Left lobe of liver (tissue), 2 donors: ENCODE measurements at places on chromosomes 6 and 20. TPM values are rescaled to one million over a fixed set of nuclear protein-coding genes. Genes with fewer than 3 reads are reported as not detected.

Gene NR2E1
- not detected for total RNA-seq

Gene SLC22A1
- total RNA-seq = 1,378 TPM

Gene RIN2
- 13.8 TPM for total RNA-seq

Gene HLA-DPA1
- total RNA-seq = 10.8 TPM

Gene PRPH2
- not detected for total RNA-seq

Gene GRM4
- total RNA-seq = not detected

Gene TCF21
- 0.78 TPM for total RNA-seq

Gene RANBP9
- 15.5 TPM for total RNA-seq

Gene UBE2J1
- 16.0 TPM for total RNA-seq

Gene FAXC
- 0.03 TPM for total RNA-seq

Gene HLA-G
- not detected for total RNA-seq

Gene POLR3F
- total RNA-seq = 3.1 TPM

Gene ABCF1
- total RNA-seq = 24.4 TPM

Gene ATP6V1G2
- not detected for total RNA-seq

Gene ZNF334
- total RNA-seq = 1.9 TPM

Gene BACH2
- total RNA-seq = 3.1 TPM

Gene NAPB
- total RNA-seq = 5.3 TPM

Gene PRDM13
- total RNA-seq = not detected

Gene ETV7
- 0.13 TPM for total RNA-seq

Gene DCDC2
- total RNA-seq = 1.4 TPM

Gene CCDC170
- total RNA-seq = 0.45 TPM

Gene NOTCH4
- total RNA-seq = 9.6 TPM

Gene DLL1
- 4.9 TPM for total RNA-seq

Gene LKAAEAR1
- total RNA-seq = not detected

Gene HNF4A
- 189 TPM for total RNA-seq

Gene PPP1R11
- 21.7 TPM for total RNA-seq

Gene SSTR4
- not detected for total RNA-seq

Gene IP6K3
- 4.1 TPM for total RNA-seq

Gene PPIL4
- 7.0 TPM for total RNA-seq

Gene ZNF165
- 0.53 TPM for total RNA-seq

Gene ADA
- total RNA-seq = 3.7 TPM

Gene KIAA1755
- total RNA-seq = 2.7 TPM

Gene SPAG4
- total RNA-seq = 4.7 TPM

Gene SYNDIG1
- not detected for total RNA-seq

Gene GLP1R
- not detected for total RNA-seq

Gene MAPK13
- 1.9 TPM for total RNA-seq

Gene UNC93A
- total RNA-seq = 5.3 TPM

Gene VSX1
- 0.18 TPM for total RNA-seq

Gene MBOAT1
- total RNA-seq = 4.6 TPM

Gene NRSN1
- total RNA-seq = not detected

Gene ADGRF4
- not detected for total RNA-seq

Gene RBPJL
- total RNA-seq = 0.23 TPM

Gene WFDC6
- not detected for total RNA-seq
